ENCODE measurements at places on chromosomes 3 and 15.

- DNase-seq = no peak
Measured at GRCh38 chr15:40739047-40739446, 16.0 kb downstream of the RMDN3 start.

DNA sequence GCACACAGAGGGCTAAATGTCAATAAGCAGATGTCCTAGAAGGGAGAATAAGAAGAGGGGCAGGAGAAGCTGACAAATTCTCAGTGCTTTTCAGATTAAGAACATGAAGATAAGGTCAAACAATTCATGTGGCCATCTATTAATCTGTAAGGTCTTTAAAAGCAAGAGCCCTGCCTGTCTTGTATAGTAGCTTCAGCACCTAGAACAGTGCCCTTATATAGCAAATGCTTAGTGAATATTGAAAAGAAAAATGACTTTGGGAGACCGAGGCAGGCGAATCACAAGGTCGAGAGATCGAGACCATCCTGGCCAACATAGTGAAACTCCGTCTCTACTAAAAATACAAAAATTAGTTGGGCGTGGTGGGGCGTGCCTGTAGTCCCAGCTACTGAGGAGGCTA, 18.1 kb downstream of the SNTN start:
- DNase-seq = no peak

DNA sequence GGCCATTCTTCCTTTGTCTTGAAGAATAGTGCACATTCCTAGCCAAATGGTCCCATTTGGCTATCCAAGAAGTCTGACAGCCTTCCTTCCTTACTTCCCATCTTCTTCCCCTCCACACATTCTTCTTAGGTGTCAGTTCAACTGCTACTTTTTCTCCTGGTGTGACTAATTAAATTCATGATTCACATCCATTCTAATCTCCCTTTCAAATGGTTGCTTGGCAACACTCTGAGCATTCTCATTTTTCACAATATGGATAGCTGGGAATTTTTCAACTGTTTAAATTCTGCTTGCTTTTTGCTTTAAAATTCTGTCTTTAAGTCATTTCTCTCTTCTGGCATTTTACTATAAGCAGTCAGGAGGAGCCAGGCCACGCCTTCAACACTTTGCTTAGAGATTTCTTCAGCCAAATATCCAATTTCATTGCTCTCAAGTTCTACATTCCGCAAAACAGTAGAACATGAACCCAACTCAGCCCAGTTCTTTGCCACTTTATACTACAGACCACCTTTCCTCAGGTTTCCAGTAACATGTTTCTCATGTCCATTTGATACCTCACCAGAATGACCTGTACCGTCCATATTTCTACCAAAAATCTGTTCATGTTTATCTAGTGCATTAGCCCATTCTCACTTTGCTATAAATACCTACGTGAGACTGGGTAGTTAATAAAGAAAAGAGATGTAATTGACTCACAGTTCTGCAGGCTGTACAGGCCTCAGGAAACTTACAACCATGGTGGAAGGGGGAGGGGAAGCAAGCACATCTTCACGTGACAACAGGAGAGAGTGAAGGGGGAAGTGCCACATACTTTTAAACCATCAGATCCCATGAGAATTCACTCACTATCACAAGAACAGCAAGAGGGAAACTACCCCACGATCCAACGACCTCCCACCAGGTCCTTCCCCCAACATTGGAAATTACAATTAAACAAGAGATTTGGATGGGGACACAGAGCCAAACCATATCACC, 31.9 kb upstream of the MCF2L2 start:
- DNase-seq = no peak

- DNase-seq = peak; percentile 19
Measured at GRCh38 chr15:51917493-51917892, 54.1 kb downstream of the LEO1 start.

DNA sequence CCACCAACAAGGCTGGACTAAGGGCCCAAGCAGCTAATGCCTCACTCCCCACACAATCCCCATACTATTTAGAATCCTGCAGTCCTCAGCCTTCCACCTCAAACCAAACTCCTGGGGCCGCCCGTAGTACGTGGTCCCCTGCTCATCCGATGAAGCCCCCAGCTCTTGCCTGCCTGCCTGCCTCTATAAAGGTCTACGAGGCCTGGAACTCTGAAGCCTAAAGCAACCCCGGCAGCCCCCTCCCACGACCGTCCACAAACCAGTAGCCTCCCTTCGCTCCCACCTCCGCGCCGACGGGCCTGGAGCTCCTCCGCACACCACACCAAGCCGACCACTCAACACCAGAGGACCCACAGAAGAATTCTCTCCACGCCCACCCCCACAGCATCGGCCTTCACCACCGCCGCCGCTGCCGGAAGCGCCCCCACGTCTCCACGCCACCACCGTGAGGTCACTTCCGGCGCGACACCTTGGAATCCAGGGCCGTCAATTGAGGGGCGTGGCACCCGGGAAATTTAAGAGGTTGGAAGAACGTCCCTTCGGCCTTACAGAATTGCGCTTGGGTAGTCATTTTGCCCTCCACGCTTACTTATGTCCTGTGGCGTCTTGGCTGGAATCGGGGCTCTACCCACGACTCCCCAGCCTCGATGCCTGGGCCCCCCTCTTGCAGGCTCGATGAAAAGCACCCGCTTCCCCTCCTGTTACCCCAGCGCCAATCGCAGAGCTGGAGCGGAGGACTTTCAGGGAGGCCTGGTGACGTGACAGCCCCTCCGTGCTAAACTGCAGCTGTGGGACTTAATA, at the start of gene EDC3:
TSS of gene EDC3 (minus strand) at position 428 of the 801 bp plus-strand sequence. CDS start 20,900 bp downstream, outside the sequence.
- DNase-seq = peak; percentile 90

DNA sequence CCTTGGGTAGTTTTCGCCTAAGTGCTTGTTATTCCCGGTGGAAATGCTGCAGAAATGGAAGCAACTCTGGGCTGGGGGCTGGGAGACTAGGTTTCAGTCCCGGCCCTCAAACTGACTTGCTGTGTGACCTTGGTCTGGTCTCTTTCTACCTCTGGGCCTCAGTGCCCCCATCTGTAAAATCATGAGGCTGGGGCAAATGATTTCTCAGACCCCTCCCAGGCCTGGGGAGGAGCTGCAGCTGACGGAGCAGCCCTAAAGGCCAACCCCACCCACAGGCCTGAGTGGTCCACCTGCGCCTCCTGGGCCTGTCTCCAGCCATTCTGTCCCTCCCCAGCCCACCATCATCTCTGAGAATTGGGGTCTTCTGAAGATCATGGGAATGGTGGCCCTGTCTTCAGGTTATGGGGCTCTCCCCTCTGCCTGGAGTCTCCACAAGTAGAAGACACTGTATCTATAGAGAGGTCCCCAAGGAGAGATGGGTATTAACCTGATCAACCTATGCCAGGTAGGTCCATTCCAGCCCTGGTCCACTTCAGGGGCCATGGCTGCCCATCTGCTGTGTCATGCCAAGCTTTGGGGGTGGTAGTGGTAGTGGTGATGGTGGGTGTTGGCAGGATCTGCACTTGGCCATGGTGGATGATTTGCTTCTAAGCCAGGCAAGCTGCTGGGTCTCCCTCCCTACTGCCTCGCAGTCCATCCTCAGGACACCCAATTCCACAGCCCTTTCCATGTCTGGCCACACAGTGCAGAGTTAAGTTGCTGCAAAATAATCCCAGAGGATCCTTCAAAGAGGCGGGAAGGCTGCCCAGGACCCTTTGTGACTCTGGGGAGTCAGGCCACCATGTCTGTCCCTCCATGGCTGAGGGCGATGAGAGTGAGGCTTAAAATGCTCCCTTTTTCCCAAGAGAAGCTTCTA, 46.0 kb downstream of the ITGA11 start:
- no peak for DNase-seq

DNA sequence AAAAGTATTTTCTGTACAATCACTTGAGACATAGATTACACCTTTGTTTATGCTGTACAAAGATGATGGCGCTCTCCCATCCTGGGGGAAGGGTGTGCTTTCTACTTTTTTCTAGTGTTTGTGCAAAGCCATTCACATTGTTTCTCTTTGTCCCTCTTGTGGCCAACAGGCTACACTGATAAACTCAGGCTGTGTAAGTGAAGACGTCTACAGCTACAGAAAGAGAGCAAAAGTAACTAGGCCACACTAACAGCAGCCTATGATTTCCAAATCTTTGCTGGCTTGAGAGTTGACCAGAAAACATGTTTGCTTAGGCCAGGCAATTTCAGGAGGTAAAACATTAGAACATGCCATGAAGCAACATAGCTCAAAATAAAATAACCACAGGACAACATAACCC, 75.1 kb downstream of the FOXB1 start:
- DNase-seq = no peak

GRCh38 chr3:151864423-151865101, 8.9 kb upstream of the SUCNR1 start:
- peak; percentile 82 for DNase-seq

DNA sequence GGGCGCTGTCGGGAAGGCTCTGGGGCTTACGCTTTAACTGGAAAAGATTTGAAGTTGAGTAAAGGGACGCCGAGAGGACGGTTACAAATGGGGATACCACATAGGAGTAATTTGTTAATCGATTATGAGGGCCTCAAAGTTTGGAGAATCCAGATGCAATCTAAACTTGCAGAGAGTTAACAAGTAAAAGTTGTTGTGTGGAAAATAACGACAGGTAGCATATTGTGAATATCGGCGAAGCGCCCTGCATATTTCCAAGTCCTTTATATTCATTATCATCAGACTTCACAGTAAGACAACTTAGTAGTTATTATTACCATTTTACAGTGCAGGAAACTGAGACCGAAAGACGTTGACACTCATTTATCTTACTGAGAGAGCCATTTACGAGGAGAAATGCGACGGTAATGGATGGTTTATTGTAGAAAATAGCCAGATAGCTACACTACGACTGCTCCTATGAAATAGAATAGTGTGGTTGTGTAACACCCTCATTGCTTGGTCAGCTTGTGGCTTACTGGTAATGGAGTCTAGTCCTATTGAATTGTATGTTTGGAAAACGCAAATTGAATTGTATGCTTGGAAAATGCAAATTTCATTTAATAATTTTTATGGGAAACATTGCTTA, 700 bp downstream of the MKRN2 start:
- DNase-seq = peak; percentile 29

GRCh38 chr3:101809178-101810021, 30.4 kb downstream of the NXPE3 start:
- DNase-seq = peak; percentile 46

- no peak for DNase-seq
Measured at GRCh38 chr3:72182206-72182605, 397.3 kb upstream of the PROK2 start.

DNA sequence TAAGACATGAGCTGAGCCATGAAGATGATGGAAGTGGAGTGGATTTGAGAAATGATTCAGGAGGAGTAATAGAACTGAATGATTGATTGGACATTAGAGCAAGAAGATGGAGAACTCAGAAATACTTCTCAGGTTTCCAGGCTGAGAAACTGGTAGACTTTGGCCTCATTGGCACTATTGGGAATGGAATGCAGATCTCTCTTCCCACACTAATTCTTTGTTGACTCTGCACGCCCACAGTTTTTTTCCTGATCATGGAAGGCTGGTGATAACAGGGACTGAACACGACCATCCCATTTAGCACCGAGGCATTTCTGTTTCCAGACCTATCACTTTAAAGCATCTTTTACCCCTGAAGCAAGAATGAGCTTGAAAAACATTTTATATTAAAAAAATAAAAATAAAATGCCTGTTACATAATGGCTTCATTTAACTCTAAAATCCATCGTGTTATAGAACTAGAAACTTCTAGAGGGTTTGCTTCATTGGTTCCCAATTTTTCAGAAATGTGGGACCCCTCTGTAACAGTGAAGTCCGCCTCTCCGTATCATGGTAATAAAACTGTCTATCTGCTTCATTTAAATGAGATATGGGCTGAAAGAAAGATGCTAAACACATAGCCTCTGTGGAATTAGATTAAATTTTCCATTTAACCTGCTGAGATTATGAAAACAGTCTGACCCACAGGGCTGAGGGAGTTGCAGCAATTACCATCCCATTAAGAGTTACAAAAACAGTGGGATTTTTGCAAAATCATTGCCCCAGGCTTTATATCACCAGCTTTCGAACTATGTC, 562.0 kb upstream of the CFAP20DC start:
- no peak for DNase-seq

- DNase-seq = no peak
Measured at GRCh38 chr3:65284961-65285360, 597.2 kb upstream of the ADAMTS9 start.

GRCh38 chr15:75176396-75176761, 25.3 kb upstream of the C15orf39 start:
- no peak for DNase-seq

GRCh38 chr3:171876680-171877147, 33.6 kb downstream of the TMEM212 start:
- DNase-seq = peak; percentile 97

GRCh38 chr3:50241163-50241562, 5.2 kb downstream of the GNAI2 start:
- no peak for DNase-seq

- DNase-seq = no peak
Measured at GRCh38 chr15:39478996-39479395, 101.9 kb upstream of the THBS1 start.

DNA sequence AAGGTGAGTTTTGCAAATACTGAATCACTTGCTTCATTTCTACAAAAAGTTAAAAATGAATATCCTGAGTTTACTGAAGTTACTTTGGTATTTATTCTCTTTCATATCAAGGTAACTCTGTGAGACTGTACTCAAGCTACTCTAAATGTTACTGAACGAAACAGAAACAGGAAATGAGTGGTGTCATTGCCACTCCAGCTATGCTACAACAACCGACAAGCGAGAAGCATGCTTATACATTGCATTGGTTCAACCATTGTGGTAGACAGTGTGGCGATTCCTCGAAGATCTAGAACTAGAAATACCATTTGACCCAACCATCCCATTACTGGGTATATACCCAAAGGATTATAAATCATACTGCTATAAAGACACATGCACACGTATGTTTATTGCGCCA, 313.2 kb upstream of the THBS1 start:
- no peak for DNase-seq

- DNase-seq = peak; percentile 10
Measured at GRCh38 chr3:89434621-89435380, 327.4 kb downstream of the EPHA3 start.

DNA sequence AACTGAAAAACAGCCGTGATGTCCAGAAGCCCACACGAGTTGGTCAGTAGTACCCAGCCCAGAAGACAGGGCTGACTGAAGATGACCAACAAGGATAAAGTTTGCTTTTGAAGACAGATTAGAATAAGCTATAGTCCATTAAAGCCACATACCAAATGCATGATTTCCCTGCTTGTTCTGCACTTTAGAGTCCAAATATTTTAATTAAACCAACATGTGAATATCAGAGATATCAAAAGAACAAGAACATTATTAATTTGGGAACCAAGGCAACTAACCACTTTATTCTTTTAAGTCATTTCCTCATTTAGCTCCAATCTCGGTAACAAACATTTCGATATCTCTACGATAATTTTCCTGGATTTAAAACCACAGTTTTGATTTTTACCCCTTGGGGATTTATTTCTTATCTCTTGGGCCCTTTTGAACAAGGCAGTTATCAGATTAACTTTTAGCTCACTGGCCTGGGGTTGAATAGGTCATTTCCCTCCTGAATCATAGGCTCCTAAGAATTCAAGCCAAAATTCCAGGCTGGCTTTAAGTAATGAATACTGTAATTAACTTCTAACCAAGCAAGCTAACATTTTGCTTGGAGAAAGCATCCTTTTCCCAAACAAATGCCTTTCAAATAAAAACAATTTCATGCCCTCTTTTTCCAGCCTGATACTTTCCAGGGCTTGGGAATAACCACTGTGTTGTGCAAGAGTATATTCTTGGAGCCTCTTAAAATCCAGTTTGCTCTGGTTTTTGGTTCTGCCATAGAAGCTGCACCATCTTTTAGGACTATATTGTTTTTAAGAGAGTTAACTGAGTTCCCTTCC, 102.9 kb upstream of the NR2E3 start:
- DNase-seq = peak; percentile 46
